ENCODE measurements at places on chromosomes 6 and 20.
A peak's percentile ranks its signal among the peaks of the same experiment; 100 is the strongest.

DNA sequence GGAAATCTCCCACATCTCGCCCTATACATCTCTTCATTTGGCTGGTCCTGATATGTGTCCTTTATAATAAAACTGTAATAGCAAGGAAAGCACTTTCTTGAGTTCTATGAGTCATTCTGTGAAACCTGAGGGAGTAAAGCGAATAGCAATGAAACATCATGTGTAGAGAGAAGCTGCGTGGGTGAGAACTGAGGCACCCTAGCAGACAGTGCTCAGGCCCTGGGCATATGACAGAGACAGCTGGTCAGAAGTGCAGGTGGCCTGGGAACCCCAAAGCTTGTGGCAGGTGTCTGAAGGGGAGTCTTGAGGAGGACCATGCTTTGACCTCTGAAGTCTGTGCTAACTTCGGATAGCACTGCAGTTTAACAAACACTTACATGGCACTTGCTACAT, 1.3 kb upstream of the BLOC1S5 start:
- no peak for DNase-seq

DNA sequence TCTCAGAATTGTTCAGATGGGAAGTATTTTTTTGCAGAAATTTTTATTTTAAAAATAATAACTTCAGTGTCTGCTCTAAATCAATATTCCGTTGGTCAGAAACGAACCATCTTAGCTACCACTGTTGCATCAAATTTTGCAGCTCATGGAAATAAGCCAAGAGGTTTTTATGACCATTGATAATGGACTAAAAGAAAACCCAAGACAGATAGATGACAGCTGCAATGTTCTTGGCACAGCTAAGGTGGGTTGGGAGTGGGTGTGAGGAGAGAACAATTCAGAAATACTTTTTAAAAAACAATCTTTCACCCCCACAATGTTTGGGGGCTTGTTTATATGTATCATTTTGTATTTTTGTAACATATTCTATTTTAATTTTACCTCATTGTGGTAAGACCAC, 121.1 kb downstream of the PDE7B start:
- DNase-seq: no peak

DNA sequence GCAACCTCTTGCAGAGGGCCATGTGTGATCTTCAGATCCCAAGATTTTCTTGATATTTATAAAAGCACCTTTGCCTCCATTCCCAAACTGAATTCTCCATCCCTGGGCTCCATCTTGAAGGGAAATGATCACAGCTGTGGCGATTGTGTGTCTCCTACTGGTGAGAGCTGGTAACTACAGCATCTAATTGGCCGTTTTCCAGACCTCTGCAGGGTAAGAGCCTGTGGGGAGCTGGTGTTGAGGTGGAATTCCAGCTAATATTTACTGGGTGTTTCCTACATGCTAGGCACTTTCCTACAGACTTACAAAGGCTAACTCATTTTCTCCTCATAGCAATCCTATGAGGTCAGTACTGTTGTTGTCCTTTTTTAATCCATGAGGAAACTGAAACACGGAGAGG, 59.2 kb upstream of the FNDC1 start:
- DNase-seq: peak; percentile 52

DNA sequence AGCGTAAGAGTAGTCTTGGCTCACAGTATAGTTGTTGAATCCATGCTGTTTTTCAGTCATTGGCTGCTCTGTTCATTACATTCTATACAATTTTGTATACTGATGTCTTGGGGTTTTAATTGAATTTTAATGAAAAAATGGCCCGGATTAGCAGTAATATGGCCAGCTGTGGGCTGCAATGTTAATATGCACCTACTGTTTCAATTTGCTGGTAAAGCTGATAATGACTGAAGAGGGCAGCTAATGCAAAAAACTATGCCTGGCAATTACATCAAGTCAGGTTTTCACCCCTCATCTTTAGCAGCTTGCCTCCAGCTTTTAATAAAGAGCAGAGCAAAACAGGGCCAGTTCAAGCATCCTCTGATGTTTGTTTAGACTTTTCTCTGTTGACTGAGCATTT, 394.5 kb downstream of the PLCB1 start:
- no peak for DNase-seq

DNA sequence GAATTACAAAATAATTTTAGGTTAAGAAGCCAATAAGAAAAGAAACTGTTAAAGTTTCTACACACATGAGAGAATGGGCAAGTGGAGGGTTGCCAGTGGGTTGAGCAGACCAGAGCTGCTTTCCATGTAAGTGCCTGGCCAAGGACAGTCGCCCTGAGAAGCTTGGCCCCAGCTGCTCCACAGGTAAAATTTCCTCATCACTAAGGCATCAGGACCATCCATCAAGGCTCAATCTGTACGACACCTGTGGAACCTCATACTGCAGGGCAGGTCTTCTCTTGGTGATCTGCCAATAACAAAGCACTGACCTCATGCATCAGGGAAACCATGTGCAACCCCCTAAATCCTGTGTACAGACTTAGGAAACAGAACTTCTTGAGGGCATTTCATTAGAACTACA, 115.4 kb downstream of the INSM1 start:
- DNase-seq: no peak

DNA sequence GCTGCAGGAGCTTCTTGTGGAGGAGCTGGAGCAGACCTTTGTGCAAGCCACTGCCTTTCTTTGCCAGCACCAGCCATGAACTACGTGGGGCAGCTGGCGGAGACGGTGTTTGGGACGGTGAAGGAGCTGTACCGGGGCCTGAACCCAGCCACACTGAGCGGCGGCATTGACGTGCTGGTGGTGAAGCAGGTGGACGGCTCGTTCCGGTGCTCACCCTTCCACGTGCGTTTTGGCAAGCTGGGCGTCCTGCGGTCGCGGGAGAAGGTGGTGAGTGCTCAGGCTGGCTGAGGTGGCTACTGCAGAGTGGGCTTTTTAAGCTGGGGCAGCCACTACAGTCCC, 5.1 kb downstream of the LPIN3 start:
- DNase-seq: no peak

GRCh38 chr20:64238115-64238825, 17.3 kb upstream of the PCMTD2 start:
- DNase-seq: no peak

- no peak for DNase-seq
Measured at GRCh38 chr6:3777730-3778461, 26.4 kb upstream of the PXDC1 start.

DNA sequence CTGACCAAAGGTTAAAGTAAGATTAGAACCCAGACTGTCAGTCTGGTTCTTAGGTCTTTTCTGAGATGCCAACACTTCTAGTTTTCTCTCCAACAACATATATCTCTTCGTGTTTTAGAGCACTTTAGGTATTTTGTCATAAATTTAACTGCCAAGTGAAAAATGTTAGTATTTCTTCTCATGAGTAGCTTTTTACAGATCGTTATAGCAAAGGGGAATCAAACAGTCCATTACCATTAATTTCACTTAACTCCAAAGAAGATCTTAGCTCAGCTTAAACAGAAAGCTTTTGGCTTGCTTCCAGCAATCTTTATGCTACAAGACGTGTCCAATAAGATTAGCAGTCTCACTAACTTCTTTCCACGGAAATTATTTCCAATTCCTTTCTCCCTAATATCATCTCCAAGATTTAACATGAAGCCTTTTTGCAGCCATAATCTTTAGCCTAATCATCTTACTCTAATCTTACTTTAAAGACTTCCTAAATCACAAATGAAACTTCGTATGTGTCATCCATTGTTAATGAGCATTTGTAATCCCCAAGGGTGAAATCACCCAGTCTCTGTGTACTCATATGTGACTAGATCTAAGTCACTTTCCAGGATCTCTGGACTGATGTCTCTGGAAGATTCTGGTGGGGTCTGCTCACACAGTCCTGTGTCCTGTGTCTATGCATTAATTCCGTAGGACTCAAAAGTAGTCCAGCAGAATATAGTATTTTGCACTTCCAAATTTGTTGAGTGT, 38.7 kb downstream of the MOXD1 start:
- no peak for DNase-seq

- peak; percentile 3 for DNase-seq
Measured at GRCh38 chr6:50602292-50602691, 111.0 kb upstream of the TFAP2D start.

DNA sequence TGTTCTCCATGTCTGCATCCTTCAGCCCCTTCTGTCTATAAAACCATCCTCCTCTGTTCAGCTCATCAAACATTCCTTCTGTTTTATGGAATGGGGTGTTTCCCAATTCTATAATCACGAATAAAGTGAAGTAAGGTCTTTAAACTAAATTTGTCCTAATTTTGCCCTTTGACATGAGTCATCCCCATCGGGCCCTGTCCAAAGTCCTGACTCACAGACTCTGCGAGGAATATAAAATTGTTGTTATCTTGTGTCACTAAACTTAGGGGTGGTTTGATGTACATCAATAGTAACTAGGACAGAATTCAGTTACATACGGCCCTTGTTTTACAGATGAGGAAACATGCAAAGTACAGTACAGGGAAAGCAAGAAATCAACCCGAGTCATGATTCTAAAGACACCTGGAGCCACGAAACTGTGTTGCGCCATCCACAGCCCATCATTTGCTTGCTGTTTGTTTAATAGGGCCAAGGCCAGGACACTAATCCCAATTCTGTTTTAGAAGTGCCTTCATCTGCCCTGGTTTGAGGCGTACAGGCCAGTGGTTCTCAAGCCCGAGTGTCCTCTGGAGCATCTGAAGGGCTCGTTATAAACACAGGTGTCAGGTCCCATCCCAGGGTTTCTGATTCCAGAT, 2.8 kb downstream of the ACSS1 start:
- DNase-seq: no peak

- no peak for DNase-seq
Measured at GRCh38 chr20:59455402-59456341, 148.7 kb upstream of the PHACTR3 start.

- no peak for DNase-seq
Measured at GRCh38 chr20:25863536-25864325, 167.1 kb upstream of the ZNF337 start.

GRCh38 chr6:2247664-2248063, 2.3 kb upstream of the GMDS start:
- DNase-seq: no peak

- DNase-seq: no peak
Measured at GRCh38 chr6:104014163-104014959, 845.4 kb downstream of the HACE1 start.

DNA sequence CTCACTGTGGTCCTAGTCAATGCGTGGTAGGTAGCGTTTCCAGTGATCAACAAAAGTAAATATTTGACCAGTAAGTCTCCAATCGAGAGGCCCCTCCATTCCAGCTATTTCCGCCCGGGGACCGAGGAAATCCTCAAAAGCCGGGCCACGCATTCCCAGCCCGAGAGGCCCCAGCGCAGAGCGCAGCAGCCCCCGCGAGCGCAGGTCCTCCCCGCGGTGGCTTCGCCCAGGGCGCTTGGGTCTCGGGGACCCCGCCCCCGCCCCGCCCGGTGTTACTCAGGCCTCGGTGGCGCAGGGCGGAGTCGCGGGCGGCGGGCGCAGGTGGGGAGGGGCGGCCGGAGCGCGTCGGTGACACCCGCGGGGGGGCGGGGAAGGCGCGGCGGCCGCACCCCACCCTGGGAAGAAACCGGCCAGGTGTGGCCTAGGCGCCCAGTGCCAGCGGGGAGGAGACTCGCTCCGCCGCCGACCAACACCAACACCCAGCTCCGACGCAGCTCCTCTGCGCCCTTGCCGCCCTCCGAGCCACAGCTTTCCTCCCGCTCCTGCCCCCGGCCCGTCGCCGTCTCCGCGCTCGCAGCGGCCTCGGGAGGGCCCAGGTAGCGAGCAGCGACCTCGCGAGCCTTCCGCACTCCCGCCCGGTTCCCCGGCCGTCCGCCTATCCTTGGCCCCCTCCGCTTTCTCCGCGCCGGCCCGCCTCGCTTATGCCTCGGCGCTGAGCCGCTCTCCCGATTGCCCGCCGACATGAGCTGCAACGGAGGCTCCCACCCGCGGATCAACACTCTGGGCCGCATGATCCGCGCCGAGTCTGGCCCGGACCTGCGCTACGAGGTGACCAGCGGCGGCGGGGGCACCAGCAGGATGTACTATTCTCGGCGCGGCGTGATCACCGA, at the start of gene DSP:
TSS of gene DSP (plus strand) at position 497 of the 890 bp plus-strand sequence. CDS start at position 742, 245 bp downstream.
- no peak for DNase-seq

DNA sequence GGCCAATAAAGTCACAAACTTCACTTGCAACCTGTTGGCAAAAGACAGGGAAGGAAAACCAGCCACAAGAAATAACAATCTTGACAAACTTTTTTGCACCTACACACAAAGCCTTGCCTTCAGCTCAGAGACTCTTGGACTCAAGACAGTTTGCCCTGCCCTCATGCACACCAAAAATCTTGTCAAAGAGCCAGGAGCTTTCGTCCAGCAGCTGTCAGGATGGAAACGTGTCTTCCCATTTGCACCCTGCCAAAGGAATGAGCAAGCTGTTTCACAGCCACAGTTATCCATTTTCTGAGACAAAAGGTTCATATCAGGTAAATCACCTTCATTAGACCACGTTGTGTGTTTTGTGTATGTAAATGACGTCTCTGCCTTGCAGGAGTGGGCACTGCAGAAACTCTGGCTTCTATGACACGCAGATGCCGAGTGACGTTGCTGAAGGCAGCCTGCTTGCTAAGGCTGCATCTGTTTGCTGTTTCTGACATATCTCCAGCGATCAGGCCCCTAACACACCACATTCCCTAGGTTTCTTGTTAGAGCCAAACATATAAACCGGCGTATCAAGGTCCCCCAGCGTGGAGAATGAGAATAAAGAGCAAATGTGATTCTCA, 193.4 kb downstream of the SYNDIG1 start:
- DNase-seq: no peak

- DNase-seq: no peak
Measured at GRCh38 chr6:170290296-170291128, at the start of gene DLL1. DLL1 (minus strand) TSS chr6:170291078; CDS start chr6:170290139, 939 bp downstream.

DNA sequence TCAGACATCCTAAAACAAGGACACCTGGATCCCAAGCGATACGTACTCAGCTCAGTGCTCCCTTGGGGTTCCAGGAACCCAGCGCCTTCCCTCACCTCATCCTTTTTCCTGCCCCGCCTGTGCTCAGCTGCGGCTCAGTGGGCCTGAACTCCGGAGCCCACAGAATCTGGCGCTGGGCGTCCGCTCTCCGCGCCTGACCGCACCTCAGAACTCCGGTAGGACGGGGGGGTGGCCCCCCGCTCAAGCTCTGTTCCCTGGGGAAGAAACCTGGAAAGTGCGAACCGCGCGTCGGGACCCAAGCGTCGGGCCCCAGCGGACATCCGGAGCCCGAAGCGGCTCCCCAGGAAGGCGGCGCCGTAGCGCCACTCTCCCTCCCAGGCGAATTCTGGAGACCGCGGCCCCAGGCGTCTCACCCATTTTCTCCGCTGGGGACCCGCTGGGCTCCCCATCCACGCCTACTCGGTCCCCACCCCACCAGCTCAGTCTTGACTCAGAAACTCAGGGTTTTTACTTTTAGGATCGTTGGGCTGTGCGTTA, 336 bp upstream of the LY6G5C start:
- DNase-seq: no peak

DNA sequence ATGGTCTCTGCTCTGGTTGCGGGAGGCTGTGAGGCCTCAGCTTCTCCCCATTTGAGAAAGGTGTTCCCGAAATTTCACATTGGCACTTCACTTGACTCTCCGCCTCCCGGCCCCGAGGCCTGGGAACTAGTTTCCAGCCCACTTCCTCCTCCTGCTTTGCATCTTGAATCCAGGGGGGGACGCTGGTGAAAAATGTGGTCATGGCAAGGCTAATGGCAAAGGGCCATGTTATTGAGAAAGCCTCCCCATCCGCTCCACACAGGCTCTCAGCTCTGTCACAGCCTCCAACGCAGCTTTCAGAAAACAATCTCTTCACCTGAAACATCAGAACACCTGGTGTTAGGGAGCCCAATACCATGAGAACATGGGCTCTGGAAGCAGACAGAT, 5.6 kb downstream of the PLAGL2 start:
- DNase-seq: no peak

All from CMK (cell line).